Activated T-cell treated with anti-CD3 and anti-CD28 coated beads for 48 hours (primary cell): ENCODE measurements at places on chromosomes 1 and 21.

DNA sequence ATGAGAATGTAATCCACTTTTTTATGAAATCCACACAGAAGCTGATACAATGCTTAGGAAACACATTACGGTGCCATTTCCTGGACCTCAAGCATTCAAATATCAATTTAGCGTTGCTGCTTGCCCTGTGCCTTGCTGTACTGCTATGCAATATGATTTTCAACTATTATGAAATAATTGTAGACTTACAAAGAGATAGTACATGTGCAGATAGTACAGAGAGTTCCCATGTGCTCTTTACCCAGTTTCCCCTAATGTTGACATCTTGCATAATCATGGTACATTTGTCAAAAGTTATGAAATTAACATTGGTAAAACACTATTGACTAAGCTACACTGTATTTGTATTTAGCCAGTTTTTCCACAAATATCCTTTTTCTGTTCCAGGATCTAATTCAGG lies 37.7 kb upstream of the PTBP2 start:
- DNase-seq, result no peak

DNA sequence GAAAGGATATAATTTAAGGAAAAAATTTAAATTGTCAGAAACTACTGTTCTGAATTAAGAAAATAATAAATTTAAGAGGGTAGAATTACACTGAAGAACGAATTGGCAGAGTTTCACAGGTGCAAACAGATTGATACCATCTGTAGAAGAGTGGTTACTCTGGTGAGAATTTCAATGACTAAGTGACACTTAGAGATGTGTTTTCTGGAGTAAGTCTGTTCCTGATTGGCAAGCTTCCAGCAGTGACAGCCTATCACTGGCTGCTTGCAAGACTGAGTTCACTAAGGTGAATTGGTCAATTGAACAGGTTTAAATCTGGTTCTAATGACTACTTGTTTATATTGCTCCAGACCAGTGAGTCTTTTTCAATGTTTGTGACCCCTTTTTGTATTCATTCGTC lies 838.2 kb upstream of the RGS18 start:
- DNase-seq, result no peak

GRCh38 chr1:187300081-187300480 lies 471.3 kb downstream of the PLA2G4A start:
- no peak for DNase-seq

GRCh38 chr1:237799762-237800474 lies 90.8 kb downstream of the ZP4 start:
- DNase-seq, result peak; percentile 32

GRCh38 chr1:43995984-43996732 lies 4.8 kb downstream of the CCDC24 start:
- no peak for DNase-seq

- no peak for DNase-seq
Observed at GRCh38 chr1:192707978-192708547, 72.1 kb downstream of the RGS13 start.

DNA sequence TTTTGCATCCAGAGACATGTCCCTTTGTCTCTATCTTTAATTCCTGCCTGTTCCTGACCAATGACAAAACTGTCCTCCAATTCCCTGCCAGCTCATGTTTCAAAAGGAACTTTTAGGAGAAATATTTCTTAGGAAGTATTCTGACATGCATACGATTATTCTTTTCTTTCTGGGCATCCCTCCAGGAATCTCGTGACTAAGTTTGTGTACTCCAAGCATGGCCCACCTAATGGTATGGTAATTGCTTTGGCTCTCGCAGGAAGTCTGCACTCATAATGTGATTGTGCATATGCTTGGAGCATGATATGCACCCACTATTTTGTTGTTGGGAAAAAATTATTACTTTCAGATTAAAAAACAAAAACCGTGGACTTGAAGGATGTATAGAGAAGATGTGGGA lies 256.4 kb downstream of the PRDM2 start:
- no peak for DNase-seq

DNA sequence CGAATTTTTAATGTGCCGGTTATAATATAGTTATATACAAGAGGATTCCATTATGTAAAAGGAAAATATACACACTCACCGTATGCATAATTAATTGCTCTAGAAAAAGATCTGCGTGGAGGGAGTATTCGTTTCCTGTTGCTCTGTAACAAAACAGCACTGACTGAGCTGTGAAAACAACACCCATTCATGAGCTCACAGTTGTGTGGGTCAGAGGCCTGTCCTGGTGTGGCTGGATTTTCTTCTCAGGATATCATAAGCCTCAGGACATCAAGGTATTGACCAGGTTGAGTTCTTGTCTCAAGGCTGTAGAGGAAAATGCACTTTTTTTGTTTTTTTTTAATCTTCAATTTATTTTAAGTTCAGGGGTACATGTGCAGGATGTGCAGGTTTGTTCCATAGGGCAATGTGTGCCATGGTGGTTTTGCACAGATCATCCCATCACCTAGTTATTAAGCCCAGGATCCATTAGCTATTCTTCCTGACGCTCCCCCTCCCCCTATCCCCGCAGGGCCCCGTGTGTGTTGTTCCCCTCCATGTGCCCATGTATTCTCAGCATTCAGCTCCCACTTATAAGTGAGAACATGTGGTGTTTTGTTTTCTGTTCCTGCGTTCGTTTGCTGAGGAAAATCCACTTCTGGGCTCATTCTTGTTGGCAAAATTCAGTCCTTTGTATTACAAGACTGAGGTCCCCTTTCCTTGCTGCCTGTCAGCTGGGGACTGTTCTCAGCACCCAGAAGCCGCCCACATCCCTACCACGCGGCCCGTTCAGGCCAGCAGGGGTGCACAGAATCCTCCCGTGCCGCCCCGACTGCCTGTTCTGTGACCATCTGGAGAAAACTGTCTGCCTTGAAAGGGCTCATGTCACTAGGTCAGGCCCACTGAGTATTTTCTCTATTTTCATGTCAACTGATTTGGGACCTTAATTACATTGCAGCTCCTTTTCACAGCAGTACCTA lies 87.4 kb upstream of the ERRFI1 start:
- DNase-seq, result no peak

GRCh38 chr1:93672069-93672468 lies 9.6 kb downstream of the BCAR3 start:
- no peak for DNase-seq

DNA sequence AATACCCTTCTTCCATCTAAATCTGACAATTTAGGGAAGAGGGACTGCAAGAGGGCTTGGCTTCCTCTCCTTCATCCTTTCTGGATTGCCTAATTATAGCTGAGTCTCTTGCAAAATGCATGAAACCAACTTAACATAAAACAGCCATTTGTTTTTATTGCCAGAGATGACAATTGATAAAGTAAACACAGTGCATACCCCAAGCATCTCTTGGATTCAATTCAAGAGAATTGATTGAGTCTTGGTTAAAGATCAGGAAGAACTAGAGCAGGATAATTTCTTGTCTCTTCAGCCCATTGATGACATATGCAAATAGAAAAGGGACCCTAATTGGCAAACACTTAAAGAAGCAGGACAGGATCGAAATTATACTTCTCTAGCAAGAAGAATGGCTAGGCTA lies 617.1 kb upstream of the PTBP2 start:
- DNase-seq, result no peak

DNA sequence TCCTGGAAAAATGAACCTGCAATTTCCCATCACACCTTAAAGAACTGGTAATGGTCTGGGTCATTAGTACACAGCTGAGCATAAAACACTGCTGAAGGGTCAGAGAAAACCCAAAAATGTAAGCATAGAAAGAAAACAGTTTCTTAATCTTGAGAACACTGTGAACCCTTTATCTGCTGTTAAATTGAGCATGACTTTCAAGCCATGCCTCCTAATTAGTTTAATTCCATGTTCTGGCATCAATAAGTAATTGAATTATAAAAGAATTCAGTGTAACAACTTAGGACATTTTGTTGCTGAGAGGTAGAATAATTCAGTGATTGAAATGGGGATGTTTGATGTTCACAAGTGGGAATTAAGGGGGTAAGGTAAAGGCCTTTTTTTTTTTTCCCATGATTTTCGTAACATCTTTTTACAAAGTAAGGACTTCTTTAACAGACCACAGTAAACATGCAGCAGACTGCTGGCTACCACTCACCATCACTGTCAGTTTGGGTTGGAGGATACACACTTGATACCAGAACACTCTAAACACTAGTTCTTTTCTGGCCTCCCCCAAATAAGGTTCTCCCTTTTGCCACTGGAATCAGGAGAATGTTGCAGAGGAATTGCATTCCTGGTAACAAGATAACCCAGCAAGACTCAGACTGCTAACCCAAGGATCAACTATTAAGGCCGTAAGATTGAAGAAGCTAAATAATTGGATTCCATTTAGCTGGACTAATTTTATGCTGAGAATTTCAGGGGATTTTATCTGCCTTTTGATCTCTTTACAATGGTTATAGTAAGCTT lies 3.0 kb downstream of the RWDD3 start:
- DNase-seq, result no peak

DNA sequence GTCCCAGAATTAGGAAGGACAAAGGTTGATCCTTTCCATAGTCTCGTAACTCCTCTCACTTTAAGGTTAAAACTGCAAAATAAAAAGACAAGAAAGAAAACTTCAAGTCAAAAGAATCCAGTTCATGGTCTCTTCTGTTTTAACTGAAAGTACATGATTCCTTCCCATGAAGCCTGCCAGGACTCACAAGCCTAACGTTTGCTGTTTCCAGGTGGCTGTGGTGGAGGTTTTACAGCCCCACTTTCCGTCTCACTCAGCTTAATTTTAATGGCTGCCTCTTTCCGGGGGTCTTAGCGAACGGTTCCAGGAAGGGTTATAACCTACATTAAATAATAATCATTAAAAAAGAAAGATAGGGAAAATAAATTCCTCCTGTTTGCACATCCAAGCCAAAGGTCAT lies 136.8 kb upstream of the SPAG17 start:
- DNase-seq, result no peak

DNA sequence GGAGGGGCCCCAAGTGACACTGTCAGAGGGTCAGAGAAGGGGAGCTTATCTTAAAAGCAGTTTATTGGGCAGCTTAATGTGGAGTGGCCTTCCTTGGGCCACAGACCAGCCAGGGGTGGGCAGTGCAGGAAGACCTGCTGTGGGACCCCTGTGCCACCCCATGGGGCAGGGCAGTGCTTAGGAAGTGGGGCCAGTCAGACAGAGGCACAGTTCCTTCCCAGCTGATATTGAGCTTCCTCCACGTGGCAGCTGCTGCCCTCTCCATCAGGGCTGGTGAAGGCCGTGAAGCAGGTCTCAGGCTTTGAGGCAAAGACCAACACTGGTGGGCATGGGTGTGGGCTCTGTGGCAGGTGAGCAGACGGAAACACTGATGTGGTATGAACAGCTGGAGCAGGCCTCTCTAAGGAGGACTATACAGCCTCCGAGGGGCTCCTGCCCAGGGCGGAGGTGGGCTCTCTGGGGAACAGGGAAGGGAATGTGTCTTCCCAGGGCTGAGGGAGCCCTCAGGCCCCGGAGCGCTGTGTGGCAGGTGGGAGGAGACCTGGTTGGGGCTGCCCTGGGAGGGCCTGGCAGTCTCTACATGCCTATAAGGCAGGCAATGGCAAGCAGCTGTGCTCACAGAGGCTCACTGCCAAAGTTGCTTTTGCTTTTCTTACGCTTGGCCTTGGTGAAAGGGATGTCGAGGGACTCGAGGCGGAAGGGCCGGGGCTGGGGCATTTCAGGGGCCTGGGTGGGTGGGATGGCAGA lies 3.0 kb upstream of the DDOST start:
- no peak for DNase-seq

GRCh38 chr1:66562561-66562960 lies 28.6 kb downstream of the SGIP1 start:
- DNase-seq, result no peak

GRCh38 chr1:153364766-153365666 lies 7.4 kb downstream of the S100A9 start:
- DNase-seq, result no peak

- DNase-seq, result no peak
Observed at GRCh38 chr21:22725436-22725835, 1727.2 kb downstream of the NCAM2 start.

- DNase-seq, result no peak
Observed at GRCh38 chr1:97909266-97909665, 11.6 kb downstream of the DPYD start.

GRCh38 chr1:244730153-244730933 lies 77.4 kb downstream of the DESI2 start:
- peak; percentile 24 for DNase-seq

DNA sequence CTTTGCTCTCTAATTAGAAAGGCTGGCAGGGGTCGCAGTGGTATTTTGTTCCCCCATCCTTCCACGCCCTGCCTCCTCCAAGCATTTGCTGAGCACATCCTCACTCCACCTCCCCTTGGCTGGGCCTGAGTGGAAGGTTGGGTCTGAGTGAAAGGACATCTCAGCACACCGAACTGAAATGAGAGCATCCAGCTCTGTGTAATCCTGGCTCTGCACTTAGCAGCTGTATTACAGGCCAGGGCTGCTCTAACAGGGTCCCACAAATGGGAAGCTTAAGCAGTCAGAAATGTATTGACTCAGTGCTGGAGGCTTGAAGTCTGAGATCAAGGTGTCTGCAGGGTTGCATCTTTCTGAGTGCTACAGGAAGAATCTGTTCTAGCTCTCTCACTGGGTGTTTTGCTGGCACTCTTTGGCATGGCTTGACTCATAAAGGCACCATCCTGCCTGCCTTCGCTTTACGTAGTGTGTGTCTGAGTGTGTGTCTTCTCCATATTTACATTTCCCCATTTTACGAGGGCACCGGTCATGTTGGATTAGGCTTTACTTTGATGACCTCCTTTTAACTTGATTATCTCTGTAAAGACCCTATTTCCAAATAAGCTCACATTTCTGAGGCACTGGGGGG lies 48.5 kb upstream of the IGSF21 start:
- no peak for DNase-seq

DNA sequence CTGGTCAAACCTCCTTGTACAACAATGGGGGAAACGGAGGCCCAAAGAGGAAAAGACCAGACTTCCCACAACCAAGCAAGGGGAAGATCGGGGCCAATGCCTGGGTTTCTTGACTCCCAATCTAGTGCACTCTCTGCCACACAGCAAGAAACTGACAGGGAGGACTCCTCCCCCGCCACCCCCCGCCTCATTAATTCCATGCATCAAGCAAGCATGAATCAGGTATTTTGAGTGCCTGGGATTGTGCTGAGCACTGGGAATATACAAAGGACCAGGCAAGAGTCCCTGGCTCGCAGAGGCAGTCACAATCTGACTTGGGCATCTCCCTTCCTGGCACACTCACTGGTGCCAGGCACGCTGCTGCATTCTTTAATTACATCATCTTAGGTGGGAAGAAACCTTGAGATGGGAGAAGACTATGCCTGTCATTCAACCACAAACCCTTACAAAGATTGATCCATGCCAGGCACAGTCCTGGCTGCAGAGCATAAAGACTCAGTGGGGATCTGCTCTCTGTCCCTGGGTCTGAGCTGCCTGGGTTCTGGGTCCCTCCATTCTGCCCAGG lies 4.4 kb upstream of the KCNC4 start:
- no peak for DNase-seq

GRCh38 chr1:82013702-82014101 lies 213.0 kb downstream of the ADGRL2 start:
- DNase-seq, result no peak
